Right lung (tissue), 10 donors: ENCODE measurements at places on chromosomes 13 and 19. TPM values are rescaled to one million over a fixed set of nuclear protein-coding genes. Genes with fewer than 3 reads are reported as not detected.

The TMTC4 gene
- 27.4 TPM for polyA plus RNA-seq

The UBE2L5 gene
- polyA plus RNA-seq: 0.47 TPM

The RASAL3 gene
- polyA plus RNA-seq: 3.3 TPM

The ZNF729 gene
- polyA plus RNA-seq: 0.10 TPM

The TYROBP gene
- 14.7 TPM for polyA plus RNA-seq

The ITGBL1 gene
- 0.36 TPM for polyA plus RNA-seq

DNA sequence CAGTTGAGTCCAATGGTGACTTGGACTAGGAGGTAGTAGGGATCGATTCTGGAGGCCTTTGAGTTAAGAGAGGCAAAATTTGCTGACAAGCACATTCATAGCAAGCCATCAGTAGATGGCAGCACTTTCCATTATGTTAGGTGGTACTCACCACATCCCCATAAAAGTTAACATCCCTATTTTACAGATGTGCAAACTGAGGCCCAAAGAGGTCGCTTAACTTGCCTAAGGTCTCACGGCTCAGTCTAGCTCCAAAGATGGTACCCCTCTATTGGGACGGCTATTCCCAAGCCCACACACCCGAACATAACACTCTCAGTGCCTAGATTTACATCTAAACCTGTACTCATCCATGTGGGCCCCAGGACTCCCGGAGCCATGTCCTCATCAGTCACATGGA, 21.5 kb upstream of the FOSB start:
- no peak for DNase-seq

DNA sequence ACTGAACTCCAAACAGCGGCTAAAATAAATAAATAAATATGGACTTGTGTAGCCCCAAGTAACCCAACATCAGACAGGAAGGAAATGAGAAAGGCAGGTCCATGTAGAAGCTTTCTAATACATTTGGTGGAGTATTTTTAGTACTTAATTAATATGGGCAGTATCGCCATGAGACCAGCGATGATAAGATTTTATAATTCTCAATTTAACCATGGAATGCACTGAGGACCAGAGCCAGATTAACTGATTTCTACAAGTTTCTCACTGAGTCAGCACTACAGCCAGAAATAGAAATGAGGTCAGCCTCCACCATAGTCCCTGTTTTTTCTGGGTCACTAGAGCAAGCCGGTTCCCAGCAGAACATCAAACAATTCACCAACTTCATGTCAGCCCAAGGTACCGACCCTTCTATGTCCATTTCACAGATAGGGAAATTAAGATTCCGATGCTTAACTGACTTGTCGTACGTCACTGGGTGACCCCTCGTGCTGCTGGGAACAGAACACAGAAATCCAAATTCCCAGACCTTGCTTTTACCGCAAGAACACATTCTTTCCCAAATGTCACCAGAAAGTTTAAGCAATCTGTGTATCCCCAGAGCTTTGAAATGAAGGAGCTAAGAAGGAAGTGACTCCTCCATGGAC, 90.4 kb downstream of the COL4A1 start:
- DNase-seq: peak; percentile 69

GRCh38 chr19:31356587-31357314, 7.5 kb upstream of the TSHZ3 start:
- DNase-seq: no peak

DNA sequence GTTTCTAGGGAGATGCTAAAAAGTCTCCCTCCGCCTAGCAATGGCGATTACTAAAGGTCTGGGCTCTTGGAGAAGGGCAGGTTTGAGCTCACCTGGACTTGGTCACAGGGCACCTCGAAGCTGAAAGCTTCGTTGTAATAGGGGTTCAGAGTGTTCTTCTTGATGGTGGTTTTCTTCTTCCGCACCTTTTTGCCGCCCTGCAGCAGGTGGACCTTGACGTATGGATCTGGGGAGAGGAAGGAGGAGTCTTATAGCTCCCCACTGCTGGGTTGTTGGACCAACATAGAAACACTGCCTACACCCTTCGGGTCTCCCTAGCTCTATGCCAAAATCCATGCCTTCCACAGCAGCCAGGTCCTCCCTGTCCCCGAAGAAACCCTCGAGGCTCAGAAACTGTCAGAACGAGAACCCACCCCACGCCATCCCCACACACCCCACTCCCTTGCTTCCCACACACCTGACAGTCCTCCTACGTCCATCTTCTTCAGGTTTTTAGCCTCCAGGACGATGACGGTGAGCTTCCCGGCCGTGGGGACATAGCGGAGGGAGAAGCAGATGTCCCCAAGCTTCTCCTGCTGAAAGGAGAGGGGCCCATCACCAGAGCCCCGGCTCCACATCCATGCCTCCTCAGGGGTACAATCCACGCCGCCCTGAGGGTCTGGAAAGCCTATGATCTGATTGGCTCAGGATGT, 5.5 kb downstream of the SYT5 start:
- no peak for DNase-seq

DNA sequence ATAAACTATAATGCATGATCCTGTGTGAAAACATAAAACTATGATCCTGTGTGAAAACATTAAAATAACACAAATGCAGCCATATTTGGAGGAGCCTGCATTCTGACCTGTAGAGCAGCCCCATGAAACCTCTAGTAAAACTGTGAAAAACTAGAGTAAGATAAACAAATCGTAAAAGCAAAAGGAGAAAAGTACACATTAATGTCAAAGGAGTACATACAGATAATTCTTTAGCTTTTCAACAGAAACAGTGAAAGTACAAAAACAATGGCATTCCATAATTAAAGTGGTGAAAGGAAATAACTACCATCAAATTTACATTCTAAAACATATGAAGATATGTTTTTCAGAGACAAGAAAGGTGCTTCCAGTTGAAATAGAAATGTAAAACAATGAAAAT, 1267.2 kb downstream of the SLITRK1 start:
- DNase-seq: no peak

DNA sequence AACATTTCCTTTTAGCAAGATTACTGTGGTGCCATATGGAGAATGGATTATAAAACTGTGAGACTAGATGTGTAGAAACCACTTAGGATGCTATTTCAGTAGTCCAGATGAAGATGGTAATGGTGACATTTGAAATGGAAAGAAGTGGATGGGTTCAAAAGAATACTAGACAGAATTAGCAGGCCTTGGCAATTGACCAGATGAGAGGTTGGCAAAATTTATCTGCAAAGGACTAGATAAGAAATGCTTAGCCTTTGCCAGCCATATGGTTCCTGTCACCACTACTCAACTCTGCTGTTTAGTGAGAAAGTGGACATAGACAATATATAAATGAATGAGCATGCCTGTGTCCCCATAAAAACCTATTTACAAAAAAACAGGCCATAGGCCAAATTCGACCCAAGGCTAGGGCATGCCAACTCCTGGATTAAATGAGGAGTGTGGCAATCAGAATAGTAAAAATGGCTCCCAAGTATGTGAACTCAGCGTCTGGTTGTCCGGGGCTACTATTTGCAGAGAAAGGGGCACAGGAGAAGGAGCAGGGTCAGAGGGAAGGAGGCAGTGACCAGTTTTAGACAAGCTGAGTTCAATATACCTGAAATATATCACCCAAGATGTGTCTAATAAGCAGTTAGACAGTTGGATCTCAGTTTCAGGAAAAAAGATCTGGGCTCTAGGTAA, 98.4 kb downstream of the ENOX1 start:
- no peak for DNase-seq

- no peak for DNase-seq
Observed at GRCh38 chr19:18045307-18046050, 37.5 kb downstream of the ARRDC2 start.

- no peak for DNase-seq
Observed at GRCh38 chr13:92649140-92649813, 577.3 kb upstream of the GPC6 start.

- no peak for DNase-seq
Observed at GRCh38 chr13:113044391-113045114, 61.0 kb upstream of the F7 start.

- no peak for DNase-seq
Observed at GRCh38 chr13:36432106-36432544, at the start of gene CCNA1. TSS of gene CCNA1 (plus strand) at chr13:36432495. CDS start at chr13:36433057, 562 bp downstream.

DNA sequence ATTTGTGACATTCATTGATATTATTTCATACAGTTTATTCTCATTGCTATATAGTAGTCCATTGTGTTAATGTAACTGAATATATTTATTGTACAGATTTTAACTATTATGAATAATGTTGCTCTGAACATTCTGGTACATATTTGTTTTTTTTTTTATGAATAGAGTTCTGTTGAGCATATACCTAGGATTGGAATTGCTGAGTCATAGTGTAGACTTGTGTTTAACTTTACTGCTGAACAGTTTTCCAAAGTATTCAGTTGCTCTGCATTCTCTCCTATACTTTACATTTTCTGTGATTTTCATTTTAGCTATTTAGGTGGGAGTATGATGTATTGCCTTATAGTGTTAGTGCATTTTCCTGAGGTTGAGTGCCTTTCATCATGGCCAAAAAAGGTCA, 97.5 kb downstream of the MAB21L1 start:
- no peak for DNase-seq

DNA sequence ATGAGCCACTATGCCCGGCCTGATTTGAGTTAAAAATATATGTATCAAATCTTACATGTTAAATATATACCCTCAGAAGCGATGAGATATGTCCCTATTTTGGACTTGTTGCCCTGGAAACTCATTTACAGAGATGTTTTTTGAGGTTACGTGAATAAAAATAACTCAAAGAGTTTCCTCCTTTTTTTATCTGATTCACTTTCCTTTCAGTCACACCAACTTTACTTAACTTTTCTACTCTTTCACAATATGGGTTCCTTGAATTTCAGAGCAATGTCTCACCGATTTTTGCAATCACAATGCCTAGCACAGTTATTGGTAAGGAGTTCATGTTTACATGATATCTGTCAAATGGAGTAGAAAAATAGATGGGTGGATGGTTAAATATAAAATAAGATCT, 2.3 kb downstream of the OR7C2 start:
- no peak for DNase-seq
